ENCODE measurements at places on chromosomes 2 and 18.

GRCh38 chr2:217440000-217440399 lies 562.8 kb downstream of the TNS1 start:
- DNase-seq = no peak

DNA sequence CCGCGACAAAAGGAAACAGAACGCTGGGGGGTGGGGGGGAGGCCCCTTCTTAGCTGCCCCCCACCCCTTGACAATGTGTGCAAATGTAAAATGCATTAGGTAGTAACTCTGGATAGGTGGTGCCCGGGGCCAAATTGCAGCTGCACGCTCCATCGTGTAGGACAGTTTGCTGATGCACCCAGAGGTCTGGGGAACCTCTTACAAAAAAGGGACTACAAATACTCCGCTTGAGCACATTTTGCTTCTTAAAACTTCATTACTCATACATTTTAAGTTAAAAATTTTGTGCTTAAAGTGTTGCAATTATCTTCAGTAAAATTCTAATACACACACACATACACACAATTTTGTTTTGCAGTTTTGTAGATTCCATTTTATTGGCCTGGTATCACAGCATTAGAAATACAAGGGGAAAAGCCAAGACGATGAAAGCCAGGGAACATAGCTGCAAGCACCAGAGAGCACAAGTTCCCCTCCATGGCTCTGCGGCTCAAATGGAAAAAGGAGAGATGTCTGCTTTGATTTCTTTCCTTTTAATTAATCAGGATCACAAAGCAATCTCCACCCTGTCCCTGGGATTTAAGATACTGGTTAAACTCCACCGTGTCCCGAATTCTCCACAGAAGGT lies 582.1 kb downstream of the ZEB2 start:
- peak; percentile 24 for DNase-seq

- DNase-seq = no peak
These were observed 63.9 kb upstream of the CCDC195 start for GRCh38 chr2:224780106-224780505.

- no peak for DNase-seq
These were observed 64.0 kb upstream of the ZEB2 start for GRCh38 chr2:144583741-144584453.

DNA sequence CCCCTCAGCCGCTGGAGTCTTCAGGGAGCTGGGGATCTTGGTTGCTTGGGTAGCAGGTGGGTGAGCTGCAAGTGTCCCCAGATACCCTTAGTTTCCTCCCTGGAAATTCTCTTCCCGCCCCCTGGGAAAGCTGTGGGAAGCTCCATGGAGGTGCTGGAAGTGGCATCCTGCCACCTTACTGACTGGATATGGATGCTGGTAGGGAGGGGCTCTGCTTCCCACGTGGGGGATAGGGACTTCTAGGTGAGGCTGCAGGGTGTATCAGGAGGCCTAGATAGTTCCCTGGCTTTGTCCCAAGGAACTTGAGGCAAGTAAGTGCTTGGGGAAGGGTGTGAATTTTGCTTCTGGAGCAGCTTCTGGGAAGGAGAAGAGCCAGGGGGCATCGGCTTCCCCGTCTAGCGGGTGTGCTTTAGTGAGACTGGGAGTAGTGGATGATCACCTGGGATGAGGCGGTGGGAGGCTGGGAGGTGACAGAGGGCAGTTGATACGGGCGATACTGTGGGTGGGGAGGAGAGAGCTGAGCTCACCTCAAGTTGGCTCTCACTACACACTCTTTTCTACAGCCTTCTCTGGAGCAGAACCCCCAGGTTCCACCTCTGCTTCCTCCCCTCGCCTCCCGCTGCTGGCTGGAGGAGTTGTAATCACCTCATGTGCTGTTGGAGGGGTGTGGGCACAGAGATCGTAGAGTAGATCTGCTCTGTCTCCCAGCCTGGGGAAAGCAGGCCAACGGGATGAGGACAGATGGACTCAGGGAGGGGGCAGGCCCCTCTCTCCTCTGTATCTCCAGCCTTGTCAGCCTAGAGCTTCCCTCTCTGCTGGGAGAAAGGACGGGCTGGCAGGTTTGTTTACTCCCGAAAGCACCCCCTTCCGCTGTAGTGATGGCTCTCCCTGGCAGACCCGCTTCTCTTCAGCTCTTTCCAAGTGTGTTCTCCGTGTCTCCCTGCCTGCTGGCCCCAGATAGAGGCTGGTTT lies 19.8 kb downstream of the TET3 start:
- no peak for DNase-seq

- no peak for DNase-seq
These were observed 58.2 kb downstream of the BCL2L11 start for GRCh38 chr2:111178730-111179405.

- no peak for DNase-seq
These were observed 223.1 kb upstream of the FBXO11 start for GRCh38 chr2:48129293-48129950.

- DNase-seq = no peak
These were observed 63.0 kb upstream of the CCBE1 start for GRCh38 chr18:59760212-59760611.

DNA sequence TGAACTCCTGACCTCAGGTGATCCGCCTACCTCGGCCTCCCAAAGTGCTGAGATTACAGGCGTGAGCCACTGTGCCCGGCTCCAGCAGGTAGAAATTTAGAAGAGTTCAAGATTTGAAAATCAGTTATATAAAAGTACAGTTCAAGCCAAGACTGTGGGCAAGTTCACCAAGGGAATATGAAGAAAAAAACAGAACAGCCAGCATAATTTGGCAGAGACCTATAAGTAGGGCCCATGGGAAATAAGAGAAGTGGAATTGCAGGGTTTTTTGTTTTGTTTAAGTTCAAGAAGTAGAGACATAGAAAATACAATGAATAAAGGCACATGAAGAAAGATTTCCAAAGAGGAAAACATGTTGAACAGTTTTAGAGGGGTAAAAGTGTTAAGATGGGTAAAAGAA lies 57.9 kb downstream of the BAZ2B start:
- no peak for DNase-seq

GRCh38 chr2:120133572-120134244 lies 89.5 kb downstream of the TMEM185B start:
- DNase-seq = no peak

GRCh38 chr2:127511917-127512316 lies 14.4 kb downstream of the IWS1 start:
- no peak for DNase-seq

DNA sequence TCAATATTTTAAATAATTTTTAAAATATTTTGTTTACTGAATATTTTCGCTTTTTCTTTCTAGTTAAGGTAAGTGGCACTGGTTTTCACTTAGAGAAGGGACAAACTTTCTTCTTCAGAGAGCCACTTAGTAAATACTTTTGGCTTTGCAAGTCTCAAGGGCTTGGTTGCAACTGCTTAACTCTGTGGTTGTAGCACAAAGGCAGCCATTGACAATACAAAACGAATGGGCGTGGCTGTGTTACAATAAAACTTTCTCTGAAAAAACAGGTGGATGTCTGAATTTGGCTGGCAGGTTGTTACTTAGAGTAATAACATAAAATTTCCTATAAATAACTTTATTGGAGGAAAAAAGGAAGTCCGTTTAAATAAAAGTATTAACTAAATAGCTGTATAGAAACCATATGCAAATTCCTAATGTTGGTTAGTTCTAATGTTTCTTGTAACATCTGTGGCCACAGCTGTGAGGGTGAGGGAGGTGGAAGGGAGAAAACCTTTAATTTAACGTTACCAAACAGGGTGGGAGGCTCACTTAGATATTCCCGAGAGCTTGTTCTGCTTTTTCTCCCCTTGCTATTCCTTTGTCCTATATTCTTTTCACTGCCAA lies 62.4 kb upstream of the TNP1 start:
- DNase-seq = peak; percentile 35

DNA sequence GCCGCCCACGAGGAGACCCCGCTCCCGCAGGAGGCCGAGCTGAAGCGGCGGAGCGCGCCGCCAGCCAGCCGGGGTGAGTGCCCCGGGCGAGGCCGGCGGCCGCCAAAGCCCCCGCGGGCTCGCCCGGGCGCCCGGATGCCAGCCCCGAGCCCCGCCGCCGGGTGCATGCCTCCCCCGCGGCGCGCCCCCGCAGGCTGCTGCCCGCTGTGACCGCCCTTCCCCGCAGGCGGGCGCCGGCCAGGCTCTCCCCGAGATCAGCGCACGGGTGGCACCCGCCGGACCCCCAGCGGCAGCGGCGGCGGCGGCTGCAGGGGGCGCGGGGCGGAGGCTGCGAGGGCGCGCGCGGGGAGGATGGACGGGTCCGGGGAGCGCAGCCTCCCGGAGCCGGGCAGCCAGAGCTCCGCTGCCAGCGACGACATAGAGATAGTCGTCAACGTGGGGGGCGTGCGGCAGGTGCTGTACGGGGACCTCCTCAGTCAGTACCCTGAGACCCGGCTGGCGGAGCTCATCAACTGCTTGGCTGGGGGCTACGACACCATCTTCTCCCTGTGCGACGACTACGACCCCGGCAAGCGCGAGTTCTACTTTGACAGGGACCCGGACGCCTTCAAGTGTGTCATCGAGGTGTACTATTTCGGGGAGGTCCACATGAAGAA lies 470 bp downstream of the KCNF1 start:
- no peak for DNase-seq

- no peak for DNase-seq
These were observed 12.9 kb upstream of the DTNA start for GRCh38 chr18:34697233-34697632.

GRCh38 chr2:148640767-148641166 lies 3.8 kb upstream of the EPC2 start:
- no peak for DNase-seq

DNA sequence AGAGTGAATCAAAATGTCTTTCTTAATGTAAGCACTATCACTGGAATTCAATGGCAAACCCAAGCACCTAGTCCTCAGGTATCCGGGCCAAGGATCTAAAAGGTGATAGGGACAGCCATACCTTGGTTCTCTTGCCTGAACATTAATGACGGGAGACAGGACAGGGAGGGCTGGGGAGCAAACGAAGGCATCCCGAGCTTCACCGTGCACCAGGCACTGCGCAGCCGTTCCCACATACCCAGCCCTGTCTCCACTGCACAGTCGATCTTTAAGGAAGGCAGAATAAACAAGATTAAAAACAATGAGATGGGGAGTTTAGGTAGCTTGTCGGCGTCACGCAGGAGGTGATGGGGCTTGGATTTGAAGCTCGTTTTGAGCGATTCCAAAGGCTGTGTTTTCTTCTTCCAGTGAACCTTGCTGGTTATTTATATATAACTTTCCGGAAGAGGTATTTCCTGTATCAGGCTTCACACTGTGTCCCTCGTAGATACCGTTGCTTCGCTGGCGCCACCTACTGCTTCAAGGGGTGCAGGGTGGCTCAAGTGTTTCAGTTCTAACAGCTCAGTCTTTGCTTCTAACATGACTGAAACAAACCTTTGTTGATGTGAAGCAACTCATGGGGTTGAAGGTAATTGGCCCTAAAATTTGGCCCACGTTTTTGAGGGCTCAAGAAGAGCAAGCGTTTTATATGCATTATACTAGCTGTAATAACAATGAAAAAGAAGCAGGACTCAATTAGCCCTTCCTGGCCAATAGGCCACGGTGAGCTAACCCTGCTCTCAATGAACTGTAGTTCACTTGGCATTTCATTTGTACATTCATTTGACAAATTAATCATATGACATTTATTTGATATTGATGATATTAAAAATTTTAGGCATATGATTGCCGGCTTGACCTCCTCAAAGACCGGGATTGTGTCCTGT lies 77.4 kb downstream of the DCDC2C start:
- DNase-seq = peak; percentile 48

- no peak for DNase-seq
These were observed 168.5 kb downstream of the FHOD3 start for GRCh38 chr18:36465970-36466369.

DNA sequence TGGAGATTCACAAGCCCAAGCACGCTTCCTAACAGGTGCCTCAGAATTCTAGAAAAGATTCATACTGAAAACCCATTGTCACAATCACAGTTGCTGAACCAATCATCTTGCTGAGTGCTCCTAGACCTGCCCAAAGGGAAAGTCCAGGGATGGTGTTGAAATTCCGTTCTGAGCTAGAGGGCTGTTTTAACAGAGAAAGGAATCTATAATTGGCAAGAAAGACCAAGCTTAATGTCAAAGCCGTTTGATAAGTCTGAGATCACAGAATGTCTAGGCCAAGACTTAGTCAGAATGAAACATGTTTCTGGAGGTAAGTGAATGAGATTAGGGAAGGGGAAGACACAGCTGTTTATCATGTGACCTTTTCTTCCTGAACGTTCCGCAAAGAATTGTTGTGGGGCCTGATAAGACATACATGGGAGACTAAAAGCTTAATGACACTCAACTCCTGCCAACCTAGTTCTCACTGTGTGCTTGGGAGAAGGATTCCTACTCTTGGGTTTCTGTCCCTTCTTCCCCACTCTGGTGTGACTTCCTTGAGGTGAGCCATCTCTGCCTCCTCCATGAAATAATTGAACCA lies 27.5 kb downstream of the PMAIP1 start:
- DNase-seq = no peak
